AG10803 (cell line): ENCODE measurements at places on chromosomes 1 and 21.

GRCh38 chr1:205692423-205692822 lies 12.1 kb upstream of the SLC45A3 start:
- no peak for DNase-seq

DNA sequence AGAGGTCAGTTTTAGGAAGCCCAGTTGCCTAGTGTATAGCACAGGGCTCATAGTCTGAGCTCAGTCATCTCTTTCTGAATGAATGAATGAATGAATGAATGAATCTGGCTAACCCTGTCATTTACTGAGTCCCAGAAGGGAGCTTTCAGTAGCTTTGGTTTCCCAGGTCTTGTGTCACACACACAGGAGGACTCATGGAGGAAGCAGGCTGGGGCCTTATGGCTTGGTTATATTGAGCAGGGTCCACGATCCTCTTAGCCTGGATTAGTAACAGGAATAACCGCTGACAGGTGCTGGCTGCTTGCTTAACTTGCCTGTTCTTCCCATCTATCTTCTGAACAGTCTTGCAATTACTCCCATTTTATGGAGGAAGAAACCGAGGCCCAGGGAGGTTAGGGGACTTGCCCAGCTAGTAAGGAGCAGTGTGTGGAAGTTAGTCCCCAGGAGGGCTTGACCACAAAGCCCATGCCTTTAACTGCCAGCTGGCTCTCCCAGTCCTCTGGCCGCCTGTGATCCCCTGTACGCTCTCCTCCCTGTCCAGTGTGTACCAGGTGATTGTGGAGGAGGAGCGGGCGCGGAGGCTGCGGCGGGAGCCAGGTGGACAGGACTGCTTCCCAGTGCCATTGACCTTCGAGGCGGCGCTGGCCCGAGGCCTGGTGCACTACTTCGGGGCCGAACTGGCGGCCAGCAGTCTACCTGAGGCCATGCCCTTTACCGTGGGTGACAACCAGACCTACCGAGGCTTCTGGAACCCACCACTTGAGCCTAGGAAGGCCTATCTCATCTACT lies 46.0 kb downstream of the PTPRU start:
- no peak for DNase-seq

DNA sequence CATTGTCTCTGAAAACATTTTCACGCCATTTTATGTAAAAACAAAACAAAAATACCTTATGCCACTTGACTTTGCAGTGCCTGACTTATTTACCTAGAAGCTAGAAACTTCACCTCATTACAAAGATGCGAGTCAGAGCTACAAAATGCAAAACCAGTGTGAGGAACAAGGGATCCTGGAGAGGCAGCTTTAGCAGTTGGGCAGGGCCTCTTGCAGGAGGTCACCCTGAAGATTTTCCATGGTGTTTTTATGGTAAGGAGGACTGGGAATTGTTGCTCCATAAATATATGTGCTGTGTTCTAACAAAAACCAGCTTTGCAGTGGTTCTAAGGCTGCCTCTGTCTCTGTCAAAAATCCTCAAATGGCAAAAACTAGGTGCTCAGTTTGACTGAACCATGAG lies 36.4 kb upstream of the TARBP1 start:
- DNase-seq = peak; percentile 64

DNA sequence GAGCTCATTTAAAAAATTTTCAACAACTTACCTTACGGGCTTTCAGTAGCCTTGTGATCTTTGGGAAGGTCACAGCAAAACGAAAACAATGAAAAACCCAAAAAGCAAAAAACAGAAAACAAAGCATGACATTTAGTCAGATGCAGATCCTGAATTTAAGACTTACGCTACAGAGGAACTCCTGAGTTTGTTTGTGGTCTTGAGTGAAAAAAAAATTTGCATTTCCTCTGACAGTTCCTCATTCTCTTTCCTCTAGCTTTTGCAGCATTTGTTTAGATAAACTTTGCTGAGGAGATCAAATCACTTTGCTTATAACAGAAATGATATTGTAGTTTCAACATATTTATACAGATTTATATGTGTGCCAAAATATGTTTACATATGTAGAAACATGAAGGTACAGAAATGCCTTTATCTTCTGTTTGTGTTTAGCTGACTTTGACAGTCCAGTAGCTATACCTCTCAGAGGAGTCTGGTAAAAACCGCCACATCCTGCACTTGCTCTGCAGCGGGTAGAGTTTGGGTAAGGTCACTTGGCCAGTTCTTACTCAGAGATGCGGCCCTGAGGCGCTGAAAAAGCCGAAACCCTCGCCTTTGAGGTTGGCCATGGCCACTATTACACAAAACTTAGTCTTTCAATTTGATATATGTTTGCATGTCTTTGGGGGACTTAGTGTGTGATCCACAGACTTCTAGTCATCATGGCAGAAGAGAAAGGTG lies 142.5 kb downstream of the TNR start:
- no peak for DNase-seq

DNA sequence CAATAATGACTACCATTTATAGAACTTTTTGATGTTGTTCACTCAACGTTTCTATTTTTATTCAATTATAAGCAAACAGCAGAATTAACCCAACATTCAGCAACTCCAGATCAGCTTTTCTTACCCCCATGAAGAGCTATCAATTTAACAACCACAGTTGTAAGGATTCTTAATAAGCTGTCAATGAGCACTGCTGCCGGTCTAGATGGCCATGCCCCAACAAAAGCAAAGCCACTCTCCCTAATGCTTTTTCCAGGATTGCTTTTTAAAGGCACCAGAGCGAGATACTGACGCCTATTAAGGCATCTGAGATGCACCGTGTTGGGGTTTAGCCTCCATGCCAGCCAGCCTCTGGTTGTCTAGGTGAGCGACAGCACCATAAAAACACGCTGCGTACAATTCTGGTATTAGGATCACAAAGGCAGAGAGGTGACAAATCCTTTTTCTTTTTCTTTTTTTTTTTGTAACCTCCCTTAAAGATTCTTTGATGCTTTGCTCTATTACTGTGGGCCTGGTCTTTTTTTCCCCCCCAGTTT lies 39.5 kb downstream of the PTPRC start:
- DNase-seq = no peak

DNA sequence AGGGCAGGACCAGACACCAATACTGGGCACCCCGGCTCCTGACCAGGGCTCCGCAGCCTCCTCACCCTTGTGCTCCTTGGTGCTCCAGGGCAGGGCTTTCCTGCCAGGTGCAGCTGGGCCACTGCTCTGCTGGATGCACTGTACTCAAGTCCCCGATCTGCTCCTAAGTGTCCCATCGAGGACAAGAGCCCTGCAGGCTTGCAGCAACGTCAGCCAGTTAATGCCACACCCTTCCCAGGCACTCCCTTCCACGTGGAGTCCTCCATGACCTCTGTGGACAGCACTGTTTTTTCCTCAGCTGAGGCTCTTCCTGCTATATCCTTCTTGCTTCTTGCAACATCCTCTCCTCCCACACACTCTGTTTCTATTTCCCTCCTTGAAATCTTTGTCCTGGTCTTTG lies 94.0 kb upstream of the NGF start:
- peak; percentile 55 for DNase-seq

GRCh38 chr1:193087893-193088292 lies 17.3 kb downstream of the GLRX2 start:
- no peak for DNase-seq

DNA sequence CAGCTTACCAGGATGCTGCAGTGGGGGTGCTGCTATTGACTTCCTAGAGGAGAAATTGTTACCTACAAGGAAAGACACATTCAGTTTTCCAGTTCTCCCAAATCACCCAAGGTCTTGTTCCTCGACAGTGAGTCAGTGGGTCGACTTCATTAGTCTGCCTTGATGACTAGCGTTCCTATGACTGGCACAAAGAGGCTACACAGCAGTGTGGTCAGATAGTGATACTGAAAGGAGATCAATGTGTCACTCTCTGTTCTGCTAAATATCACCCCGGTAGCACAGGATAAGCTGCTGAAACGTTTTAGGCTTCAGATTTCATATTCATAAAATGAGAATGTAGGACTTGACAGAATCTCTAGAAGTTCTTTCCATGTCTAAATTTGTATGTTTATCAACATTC lies 357.4 kb downstream of the LMX1A start:
- no peak for DNase-seq

DNA sequence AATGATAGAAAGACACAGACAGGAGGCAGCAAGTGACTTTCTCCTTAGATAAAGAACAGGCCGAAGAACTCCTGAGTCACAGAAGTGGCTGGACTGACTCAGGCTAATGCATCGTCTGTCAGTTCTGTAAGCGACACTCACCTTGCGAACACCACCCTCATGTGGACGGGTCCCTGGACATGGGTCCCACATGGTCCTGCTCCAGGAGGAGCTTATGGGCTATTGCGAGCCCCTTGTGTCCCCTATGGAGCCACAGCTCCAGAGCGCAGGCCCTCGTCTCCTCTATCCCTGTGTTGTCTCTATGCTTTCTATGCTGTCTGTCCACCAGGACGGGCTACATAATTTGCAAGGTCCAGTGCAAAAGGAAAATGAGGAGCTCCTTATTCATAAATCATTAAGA lies 85.8 kb downstream of the TRABD2B start:
- no peak for DNase-seq

GRCh38 chr1:91617285-91617765 lies 116.7 kb downstream of the CDC7 start:
- DNase-seq = no peak

GRCh38 chr1:38829368-38829767 lies 30.2 kb downstream of the RRAGC start:
- DNase-seq = peak; percentile 15
